ENCODE measurements at places on chromosomes 12 and 14. TPM values are rescaled to one million over a fixed set of nuclear protein-coding genes. Genes with fewer than 3 reads are reported as not detected.

KLRC2 gene
- 1.9 TPM for total RNA-seq

GRCh38 chr12:22656831-22657230 is 31.9 kb downstream of the ETNK1 start:
- H3K4me3 ChIP-seq: no peak overlapping the region
- H3K27me3 ChIP-seq: no peaks in the 10 kb centered on the region
- H3K27ac ChIP-seq: no peak overlapping the region
- peaks cover 35% of the 10 kb centered on the region for H3K36me3 ChIP-seq
- no peak for DNase-seq

DNA sequence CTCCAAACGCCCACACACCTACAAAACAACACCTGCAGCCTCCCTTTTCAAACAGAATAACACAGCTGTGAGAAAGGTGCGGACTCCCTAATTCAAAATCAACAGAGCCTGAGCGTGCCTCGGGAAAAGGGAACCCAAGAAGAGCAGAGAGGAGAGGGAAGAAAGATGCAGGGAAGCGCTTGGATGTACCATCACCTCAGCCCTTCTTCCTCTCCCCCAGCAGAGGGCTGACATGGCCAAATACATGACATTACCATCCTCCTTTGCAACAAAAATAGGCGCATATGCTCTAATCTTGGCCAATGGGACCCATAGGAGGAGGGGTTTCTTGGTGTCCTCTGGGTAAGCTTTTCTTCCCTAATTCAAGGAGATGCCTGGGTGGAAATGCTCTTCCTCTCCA is 78.0 kb downstream of the CPSF2 start:
- H3K4me3 ChIP-seq: no peak overlapping the region
- DNase-seq: no peak
- H3K27ac ChIP-seq: no peak overlapping the region
- peaks cover 26% of the 10 kb centered on the region for H3K27me3 ChIP-seq
- H3K4me1 ChIP-seq: no peaks in the 10 kb centered on the region

DNA sequence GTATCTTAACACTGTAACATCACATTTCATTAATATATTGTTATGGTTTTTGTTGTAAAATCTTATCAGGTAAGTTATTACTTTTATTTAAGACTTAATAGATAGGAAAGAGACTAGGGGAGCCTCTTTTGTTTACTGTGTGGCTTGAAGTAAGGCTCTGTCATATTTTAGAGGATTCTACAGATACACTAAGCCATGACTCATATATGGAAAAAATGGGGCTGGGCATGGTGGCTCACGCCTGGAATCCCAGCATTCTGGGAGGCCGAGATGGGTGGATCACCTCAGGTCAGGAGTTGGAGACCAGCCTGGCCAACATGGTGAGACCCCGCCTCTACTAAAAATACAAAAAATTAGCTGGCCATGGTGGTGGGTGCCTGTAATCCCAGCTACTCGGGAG is 23.6 kb upstream of the NPFF start:
- peaks cover 76% of the 10 kb centered on the region for H3K36me3 ChIP-seq
- H3K4me3 ChIP-seq: no peak overlapping the region
- no peaks in the 10 kb centered on the region for H3K4me1 ChIP-seq

GLS2 gene
- total RNA-seq: 3.9 TPM

GRCh38 chr14:50675597-50675996 is 7.5 kb upstream of the SAV1 start:
- no peak for DNase-seq
- H3K4me1 ChIP-seq: peaks cover 28% of the 10 kb centered on the region
- H3K4me3 ChIP-seq: no peak overlapping the region
- no peak overlapping the region for H3K27ac ChIP-seq
- no peaks in the 10 kb centered on the region for H3K27me3 ChIP-seq
